ENCODE measurements at places on chromosomes 3 and 15. TPM values are rescaled to one million over a fixed set of nuclear protein-coding genes. Genes with fewer than 3 reads are reported as not detected.

Gene BCL2A1
- total RNA-seq = 0.62 TPM

Gene GOLGA6D
- not detected for total RNA-seq

Gene FBXO40
- not detected for total RNA-seq

Gene FAM227B
- 8.9 TPM for total RNA-seq

Gene ALS2CL
- total RNA-seq = 4.8 TPM

Gene ROBO1
- total RNA-seq = 9.7 TPM

Gene TGM5
- not detected for total RNA-seq

Gene FGD5
- total RNA-seq = 16.7 TPM

Gene MDFIC2
- not detected for total RNA-seq

Gene GPR160
- 1.1 TPM for total RNA-seq

Gene LRRC2
- 2.0 TPM for total RNA-seq

Gene SLC15A2
- 0.66 TPM for total RNA-seq

Gene DGKG
- total RNA-seq = 56.1 TPM

Gene CCDC39
- total RNA-seq = not detected

DNA sequence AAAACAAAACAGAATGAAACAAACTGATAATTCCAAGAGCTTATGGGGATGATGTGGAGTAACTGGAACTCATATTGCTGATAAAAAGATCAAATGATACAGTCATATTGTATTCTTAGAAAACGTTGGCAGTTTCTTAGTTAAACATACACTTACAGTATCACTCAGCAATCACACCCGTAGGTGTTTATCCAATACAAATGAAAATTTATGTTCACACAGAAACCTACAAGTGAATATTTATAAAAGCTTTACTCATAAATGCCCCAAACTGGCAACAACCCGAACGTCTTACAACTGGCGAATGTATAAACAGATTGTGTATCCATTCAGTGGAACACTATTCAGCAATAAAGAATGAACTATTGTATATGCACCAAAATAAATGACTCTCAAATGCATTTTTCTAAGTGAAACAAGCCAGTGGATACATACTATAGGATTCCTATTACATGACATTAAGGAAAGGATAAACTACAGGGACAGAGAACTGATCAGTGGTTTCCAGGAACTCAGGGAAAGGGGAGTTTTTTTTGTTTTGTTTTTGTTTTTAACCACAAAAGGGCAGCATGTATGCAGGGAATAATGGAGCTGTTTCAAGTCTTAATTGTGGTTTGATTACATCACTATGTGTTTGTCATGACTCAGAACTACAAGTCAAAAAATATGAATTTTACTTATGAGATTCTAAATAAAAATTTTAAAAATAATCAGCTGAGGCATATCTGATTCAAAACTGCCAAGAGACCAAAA, 71.8 kb upstream of the NDUFB4 start:
- no peak for ATAC-seq

GRCh38 chr15:69730281-69731080, 277.9 kb downstream of the RPLP1 start:
- no peak for ATAC-seq

- no peak for ATAC-seq
Observed at GRCh38 chr3:129384594-129385323, 43.7 kb downstream of the EFCAB12 start.

GRCh38 chr3:110343945-110344344, 727.7 kb upstream of the NECTIN3 start:
- ATAC-seq = no peak

- no peak for ATAC-seq
Observed at GRCh38 chr15:59377924-59378323, 5.3 kb upstream of the MYO1E start.

DNA sequence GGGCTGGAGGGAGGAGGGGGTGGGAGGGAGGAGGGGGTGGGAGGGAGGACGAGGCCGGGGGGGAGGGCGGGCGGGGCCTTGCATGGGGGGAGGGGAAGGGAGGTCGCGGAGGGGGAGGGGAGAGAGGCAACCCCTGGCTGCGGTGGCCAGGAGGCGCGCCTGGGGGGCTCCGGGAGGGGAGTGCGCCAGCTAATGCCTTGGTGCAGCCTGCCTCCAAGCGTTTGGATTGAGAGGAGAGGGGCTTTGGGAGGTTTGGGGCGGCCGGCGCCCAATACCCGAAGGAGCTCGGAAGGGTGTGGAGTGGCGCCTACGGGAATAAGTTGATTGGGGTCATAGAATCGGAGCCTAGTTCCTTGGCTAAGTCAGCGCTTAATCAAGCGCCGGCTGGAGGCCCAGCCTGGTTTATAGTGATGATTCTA, 557 bp downstream of the TFG start:
- no peak for ATAC-seq

GRCh38 chr3:187665764-187666402, 4.3 kb downstream of the SST start:
- ATAC-seq = no peak

- ATAC-seq = no peak
Observed at GRCh38 chr15:77475001-77475400, 54.3 kb downstream of the HMG20A start.

- ATAC-seq = no peak
Observed at GRCh38 chr3:176286476-176287085, 910.7 kb downstream of the TBL1XR1 start.

- no peak for ATAC-seq
Observed at GRCh38 chr3:160644491-160644890, 32.5 kb upstream of the ARL14 start.

DNA sequence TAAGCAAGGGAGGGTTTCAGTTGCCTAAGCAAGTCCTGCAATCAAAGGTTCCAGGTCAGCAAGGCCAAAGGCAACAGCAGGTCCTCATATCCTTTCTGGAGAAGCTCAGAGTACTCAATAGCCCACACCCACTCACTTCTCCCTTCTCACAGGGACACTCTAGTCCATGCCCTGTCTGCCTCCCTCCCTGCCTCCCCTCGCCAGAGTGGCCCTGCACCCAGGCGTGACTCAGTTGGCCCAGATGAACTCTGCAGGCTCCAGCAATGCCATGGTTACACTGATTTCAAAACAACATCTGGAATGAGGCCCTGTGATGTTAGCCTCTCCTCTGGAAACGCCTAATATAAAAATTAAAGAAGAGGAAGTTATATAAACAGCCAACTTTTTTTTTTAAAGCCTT, 32.9 kb downstream of the IL16 start:
- ATAC-seq = peak; percentile 93

DNA sequence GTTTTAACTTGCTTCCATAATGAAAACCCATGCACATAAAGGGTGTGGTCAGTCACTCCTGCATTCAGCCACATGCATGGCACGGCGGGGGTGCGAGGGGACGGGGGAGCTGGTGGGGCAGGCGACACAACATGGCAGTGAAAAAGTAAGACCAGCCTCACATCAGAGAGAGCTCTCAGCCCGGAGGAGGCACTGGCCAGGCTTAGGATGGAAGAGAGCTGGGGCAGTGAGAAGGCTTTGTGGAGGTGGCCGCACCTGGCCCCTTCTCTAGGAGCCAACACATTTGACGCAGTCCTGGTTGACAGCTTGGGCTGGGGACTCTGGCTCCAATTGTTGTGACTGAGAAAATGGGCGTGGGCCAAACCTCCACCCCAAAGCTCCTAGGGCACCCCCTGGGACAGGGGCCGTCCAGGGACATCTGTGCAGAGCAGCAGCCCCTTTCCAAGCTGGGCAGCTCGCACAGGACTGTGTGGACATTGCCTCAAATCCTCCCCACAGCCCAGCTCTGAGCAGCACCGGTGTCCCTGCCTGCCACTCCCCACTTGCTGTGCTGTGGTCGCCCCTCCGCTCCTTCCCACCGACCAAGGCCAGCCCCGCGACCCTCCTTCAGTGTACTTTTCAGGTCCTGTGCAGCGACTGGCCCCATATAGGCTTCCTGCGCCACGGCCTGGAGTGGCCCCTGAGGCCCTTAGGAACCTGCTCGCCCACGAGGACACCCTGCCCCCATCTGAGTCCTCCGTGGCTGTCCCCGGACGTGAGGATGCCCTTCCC, 126.0 kb upstream of the IQSEC1 start:
- no peak for ATAC-seq

- ATAC-seq = no peak
Observed at GRCh38 chr3:71585131-71585530, 1.6 kb upstream of the FOXP1 start.

DNA sequence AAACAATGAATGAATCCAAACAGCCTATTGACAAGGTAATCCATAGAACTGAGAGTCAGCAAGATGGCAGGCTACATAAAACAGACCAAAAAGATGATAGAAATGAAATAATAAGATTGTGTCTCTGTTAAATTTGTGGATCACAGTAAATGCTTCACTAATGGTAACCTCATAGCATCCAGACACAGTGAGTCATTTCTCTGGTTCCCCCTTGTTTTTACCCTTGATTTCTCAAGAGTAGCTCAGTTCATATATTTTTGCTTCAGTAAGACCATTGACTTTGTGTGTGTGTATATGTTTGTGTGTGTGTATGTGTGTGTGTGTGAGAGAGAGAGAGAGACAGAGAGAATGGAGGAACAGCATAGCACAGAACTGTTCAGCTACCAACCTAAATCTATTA, 546.9 kb downstream of the RBMS3 start:
- no peak for ATAC-seq

GRCh38 chr15:54803134-54803808, 393.5 kb downstream of the RSL24D1 start:
- ATAC-seq = no peak

DNA sequence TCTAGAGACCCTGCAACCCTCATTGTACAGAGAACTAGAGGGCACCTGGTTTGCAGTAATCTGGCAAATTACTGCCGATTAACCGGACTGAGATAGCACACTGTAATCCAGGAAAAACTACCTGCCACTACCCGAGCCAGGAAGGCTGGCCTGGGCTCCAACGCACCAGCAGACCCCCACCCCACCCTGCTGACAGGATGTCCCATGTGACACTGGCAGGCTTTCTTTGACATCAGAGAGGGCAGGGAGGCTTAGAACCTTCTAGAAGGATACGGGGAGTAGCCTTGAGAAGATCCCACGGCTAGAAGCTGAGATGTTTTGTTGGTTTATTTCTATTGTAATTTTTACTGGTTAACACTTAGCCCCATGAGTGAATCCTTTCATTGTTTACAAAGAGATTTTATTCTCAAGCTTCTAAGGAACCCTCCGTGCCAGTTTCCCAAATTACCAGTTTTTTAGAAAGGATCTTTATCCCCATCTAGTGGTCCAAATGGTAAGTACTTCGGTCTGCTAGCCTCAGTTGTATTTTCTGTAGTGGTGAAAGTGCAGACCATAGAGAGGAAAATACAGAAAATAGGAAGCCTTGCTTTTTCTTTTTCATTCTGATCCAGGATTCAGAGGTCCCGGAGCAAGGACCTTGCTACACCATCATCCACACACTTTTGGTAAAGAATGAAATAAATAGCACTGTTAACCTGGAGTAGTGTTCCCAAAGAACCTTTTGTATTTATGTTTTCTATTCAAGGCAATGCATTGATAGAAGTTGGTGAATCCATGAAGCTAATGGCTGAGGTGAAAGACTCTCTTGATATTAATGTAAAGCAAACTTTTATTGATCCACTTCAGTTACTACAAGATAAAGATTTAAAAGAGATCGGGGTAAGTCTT, 81.9 kb upstream of the ADAMTSL3 start:
- ATAC-seq = no peak

Data from gastroesophageal sphincter (tissue), 4 donors.